ENCODE measurements at places on chromosomes 5 and 9. TPM values are rescaled to one million over a fixed set of nuclear protein-coding genes. Genes with fewer than 3 reads are reported as not detected.

- DNase-seq, result peak; percentile 69
These were observed 544 bp downstream of the FNBP1 start for GRCh38 chr9:130042406-130042884.

DNA sequence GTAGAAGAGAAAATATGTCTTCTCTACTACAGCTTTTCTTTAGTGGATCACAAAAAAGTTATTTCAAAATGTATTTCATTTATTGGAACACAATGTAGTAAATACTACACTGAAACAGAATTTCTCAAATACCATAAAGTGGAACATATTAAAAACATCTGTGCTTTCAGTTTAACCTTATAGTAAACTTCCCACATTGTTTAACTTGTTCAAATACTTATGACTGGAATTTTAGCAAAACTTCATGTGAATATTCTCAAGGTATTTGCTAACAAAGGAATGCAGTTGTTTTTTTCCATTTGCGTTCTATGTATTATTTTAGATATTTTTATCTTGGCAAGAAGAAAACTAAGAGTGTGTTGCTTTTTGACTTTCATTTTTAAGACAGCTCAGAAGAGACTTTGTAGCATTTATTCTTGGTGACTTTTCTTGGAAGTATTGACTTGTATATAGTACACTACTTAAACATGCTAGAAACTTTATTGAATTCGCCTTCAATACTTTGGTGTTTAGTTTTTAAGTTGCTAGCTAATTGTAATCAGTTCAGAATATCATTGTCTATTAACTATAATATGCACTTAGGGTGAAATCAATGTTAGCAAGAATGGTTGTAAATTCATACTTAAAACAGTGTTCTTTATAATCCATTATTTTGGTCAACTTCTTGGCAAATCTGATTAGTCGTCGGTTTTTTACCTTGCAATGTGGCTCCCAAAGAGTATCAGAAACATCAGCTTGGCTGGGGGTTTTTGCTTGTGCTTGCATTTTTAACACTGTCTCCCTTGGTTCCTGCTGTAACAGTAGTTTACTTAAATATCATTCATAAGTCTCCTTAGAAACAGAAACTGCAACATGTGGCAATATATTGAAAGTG lies 5.0 kb upstream of the RHOBTB3 start:
- DNase-seq, result no peak

GRCh38 chr9:71793386-71794105 lies 25.2 kb upstream of the CEMIP2 start:
- no peak for DNase-seq

DNA sequence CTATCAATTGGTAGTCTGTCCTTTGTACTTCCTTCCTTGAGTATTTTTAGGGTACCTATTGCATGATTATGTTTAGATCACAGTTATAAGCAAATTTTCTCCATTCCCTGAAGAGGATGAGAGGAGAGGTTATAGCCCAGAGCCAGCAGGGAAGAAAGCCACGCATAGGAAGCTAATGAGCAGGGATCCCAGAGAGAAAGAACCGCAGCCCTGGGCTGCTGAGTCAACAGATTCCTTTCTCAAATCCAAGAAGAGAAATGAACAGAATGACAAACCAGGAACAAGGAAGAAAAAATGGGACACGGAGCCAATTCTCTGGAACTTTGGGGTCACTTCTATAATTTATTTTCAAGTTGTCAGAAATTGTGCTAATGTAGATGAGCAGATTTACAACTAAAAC lies 284.5 kb downstream of the RFX3 start:
- no peak for DNase-seq

DNA sequence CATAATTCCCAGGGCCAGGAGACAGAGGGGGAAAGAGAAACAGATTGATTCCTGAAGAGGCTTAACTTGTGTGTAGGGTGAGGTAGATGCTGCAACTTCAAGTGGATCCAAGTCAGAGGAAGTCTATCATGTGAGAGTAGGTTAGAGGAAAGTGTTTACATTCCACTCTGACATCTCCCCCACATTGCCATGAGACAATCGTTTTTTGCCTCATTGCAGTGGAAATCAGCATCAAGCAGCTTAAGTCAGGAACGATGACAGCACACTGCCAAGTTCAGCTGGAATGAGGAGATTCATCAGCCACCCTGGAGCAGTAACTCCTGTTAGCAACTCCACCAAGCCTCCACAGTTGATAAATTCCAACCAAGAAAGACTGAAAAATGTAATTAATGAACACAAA lies 689.7 kb upstream of the MEF2C start:
- no peak for DNase-seq

Gene LHX6
- total RNA-seq, result 3.4 TPM

Gene CTNND2
- total RNA-seq, result 1.7 TPM

DNA sequence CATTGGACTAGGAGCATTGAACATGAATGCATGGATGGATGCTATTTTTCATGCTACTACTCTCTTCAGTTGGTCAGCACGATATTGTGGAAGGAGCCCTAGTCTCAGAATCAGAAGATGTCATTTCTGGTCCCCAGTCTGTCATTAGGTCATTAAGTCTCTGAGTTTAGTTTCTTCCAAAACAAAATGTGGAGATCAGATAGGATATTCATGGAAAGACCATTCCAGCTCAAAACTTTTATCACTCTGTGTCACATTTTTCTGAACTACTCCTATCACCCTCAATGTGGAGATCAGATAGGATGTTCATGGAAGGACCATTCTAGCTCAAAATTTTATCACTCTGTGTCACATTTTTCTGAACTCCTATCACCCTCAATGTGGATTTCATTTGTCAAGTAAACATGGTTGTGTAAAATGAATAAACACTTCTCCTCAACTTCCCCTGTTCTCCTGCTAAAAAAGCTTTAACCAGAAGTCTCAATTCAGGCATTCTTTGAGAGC lies 296.8 kb downstream of the MRPS30 start:
- no peak for DNase-seq

Gene DEPDC1B
- total RNA-seq, result 0.27 TPM

Gene ORM2
- total RNA-seq, result not detected

DNA sequence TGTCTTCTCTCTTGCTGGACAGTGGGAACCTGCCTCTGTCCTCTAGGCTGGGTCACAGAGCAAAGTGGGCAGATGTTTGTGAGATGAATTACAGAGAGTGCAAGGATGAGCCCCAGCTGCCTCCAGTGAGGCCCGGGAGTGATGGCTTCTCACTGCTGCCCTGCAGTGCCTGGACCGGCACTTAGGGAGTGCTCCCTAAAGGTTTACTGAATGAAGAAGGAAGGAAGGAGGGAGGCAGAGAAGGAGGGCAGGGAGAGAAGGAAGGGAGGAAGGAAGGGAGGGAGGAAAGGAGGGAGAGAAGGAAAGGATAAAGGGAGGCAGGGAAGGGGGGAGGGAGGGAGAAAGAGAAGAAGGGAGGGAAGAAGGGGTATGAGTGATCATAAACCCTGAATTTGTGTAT lies 42.7 kb upstream of the GRHPR start:
- DNase-seq, result no peak

Gene NELFB
- 39.9 TPM for total RNA-seq

Gene ARL14EPL
- total RNA-seq, result not detected

Gene SLC24A2
- not detected for total RNA-seq

DNA sequence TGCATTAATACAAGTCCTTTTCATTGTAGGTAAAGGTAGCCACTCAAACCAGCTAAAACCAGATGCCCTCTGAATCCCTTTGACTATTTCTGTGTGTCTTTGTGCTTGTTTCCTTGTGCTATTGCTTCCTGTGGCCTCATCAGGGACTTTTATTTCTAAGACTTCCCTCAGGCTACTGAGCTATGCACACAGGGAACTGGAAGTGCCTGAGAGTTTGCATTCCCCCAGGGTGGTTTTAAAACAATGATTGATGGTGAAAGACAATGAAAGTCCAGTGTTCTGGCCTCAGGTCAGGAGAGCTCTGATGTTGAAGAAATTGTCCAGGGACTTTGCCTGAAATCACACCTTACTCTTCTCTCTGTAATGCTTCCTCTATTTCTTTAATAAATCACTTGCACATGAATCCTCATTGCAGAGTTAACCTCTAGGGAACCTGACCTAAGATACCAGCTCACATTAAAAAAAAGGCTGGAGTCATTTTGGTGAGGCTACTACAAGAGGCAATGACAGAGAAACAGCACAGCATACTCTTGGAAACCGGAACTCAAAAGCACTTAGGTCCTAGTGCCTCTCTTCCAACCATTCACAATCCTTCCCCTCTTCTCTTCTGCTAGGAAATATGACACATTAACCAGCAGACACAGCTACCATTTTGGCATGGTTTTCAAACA lies 158.1 kb upstream of the NREP start:
- no peak for DNase-seq

Gene PRXL2C
- 28.3 TPM for total RNA-seq

GRCh38 chr5:168885324-168886120 lies 306.4 kb upstream of the PANK3 start:
- DNase-seq, result peak; percentile 73

GRCh38 chr5:105978011-105978410 lies 1692.7 kb downstream of the EFNA5 start:
- DNase-seq, result no peak

GRCh38 chr5:43602461-43603343 lies at the start of gene NNT:
TSS of gene NNT (plus strand) at chr5:43603180. CDS start at chr5:43609196, 6,016 bp downstream.
- DNase-seq, result peak; percentile 90

- DNase-seq, result no peak
These were observed 16.9 kb upstream of the NANS start for GRCh38 chr9:98039607-98040017.

GRCh38 chr5:146048994-146049703 lies 56.2 kb downstream of the PLAC8L1 start:
- no peak for DNase-seq

Gene FBXO10
- total RNA-seq, result 6.2 TPM

- DNase-seq, result no peak
These were observed 131.7 kb upstream of the ICE1 start for GRCh38 chr5:5290674-5291334.

GRCh38 chr5:138966236-138966985 lies 91.3 kb upstream of the LRRTM2 start:
- DNase-seq, result no peak

- no peak for DNase-seq
These were observed 142.8 kb upstream of the EFNA5 start for GRCh38 chr5:107813559-107813958.

DNA sequence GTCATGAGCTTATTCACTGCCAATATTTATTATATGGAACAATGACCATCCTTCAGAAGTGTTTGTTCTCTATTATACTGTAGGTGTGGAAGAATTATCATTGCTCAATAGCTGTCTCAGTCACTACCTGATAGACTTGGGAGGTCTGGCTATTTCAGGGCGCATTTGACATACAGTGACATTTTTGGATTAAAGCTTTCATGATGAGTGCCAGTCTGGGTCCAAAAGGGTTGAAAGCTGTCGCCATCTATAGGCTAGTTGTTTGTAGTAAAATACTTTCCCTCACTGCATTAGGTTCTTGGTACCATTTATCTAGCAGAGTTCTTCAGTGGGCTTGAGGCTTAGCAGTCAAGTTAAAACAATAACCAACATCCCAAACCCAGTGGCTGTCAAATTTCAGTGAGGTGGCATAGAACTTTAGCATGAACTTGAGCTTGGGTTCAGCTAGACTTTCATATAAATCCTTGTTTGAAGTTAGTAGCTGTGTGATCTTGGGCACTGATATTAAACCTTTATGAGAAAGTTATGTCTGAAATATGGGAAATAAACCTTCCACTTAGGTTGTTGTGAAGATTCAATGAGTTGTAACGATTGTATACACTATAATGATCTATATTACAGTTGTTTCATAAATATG lies 110.5 kb upstream of the CDKN2B start:
- DNase-seq, result no peak

Gene NAIP
- total RNA-seq, result 4.2 TPM

GRCh38 chr9:121581786-121582600 lies 69.4 kb upstream of the DAB2IP start:
- DNase-seq, result no peak

GRCh38 chr5:162160401-162160800 lies 92.8 kb downstream of the GABRG2 start:
- DNase-seq, result no peak

GRCh38 chr5:39177631-39177964 lies 41.8 kb downstream of the FYB1 start:
- no peak for DNase-seq

GRCh38 chr9:95142315-95142714 lies 175.2 kb downstream of the FANCC start:
- no peak for DNase-seq

DNA sequence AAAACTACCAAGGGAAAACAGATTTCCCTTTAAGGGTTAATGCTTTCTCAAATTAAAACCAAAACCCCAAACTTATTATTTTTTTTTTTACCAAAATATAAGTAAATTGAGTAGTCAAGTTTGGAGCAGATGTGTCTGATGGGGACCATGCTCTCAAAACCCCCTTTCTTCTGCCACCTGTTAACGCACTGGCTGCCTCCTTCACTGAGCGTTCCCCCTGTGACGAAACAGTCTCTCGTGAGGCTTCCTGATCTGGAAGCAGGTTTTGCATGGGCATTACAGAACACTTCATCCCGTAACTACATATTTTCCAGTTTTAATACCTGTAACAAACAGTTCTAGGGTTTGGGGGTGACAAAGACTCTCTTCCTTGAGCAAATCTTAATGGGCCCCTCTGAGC lies 59.4 kb downstream of the ANKH start:
- DNase-seq, result no peak

Gene FOXD1
- total RNA-seq, result not detected

Gene RNF20
- total RNA-seq, result 40.9 TPM

DNA sequence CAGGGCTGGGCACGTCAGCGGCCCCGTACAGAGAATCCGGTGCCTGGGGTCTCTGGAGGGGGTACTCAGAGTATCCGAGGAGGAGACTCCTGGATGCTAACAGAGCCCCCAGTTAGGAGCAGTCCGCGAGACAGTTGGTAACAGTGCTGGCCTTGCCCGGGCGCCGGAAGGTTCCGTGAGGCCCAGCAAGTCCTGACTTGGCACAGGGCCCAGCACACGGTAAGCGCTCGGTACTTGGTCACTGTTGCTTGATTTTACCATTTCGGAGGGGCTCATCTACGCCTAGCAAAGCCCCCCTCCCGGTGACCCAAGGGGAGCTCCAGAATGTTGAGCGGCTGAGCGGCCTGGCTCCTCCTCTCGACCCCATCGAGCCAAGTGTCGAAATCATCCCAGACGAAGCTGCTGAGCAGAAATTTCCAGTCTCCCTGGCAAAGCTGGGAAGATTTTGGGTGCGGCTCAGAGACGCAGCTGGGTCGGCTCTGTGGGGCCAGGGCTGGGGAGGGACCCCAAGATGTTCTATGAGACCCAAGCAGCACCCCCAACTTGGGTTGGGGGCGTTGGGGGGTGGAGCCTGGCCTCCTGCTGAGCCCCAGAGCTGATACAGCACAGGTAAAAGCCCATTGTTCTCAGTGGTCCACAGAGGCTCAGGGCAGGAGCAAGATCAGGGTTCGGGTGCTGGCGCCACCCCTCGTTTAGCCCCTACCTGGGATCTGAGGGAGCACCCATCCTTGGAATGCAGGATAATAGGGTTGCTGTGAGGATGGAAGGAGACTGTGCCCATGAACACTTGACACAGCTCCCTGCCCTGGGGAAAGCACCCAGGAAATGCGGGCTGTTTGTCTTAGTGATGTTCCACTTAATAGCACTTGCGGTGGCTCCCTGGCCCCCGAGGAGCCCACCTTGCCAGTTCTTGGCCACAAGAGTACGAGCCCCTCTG lies 137.2 kb downstream of the C9orf50 start:
- peak; percentile 91 for DNase-seq
